HuH-7 (cell line): ENCODE measurements at places on chromosomes 4 and X.
A peak's percentile ranks its signal among the peaks of the same experiment; 100 is the strongest.

GRCh38 chr4:78645853-78646757, 94.5 kb downstream of the ANXA3 start:
- DNase-seq = no peak

DNA sequence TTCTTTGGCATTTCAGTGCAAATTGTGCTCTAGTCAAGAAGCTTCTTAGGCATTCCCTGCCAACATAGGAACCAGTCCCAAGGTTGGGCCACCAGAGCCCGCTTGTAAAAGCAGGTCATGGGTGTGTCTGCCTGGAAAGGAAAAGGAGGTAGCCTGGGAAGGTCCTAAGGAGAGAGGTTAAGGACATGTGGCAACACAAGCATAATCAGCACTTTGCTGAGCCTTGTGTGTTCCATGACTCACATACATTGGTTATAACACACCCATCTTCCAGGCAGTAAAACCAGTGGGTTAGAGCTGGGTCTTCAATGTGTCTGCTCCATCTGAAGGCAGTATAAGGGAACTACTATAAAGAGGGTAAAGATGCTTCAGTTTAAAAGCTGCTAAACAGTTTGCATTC, 165.0 kb downstream of the FHIP1A start:
- DNase-seq = no peak

GRCh38 chr4:116303736-116304188, 781.6 kb downstream of the TRAM1L1 start:
- DNase-seq = no peak

GRCh38 chrX:39414290-39414854, 613.1 kb downstream of the MID1IP1 start:
- no peak for DNase-seq

- DNase-seq = no peak
Measured at GRCh38 chr4:26685250-26685649, 101.4 kb downstream of the TBC1D19 start.

DNA sequence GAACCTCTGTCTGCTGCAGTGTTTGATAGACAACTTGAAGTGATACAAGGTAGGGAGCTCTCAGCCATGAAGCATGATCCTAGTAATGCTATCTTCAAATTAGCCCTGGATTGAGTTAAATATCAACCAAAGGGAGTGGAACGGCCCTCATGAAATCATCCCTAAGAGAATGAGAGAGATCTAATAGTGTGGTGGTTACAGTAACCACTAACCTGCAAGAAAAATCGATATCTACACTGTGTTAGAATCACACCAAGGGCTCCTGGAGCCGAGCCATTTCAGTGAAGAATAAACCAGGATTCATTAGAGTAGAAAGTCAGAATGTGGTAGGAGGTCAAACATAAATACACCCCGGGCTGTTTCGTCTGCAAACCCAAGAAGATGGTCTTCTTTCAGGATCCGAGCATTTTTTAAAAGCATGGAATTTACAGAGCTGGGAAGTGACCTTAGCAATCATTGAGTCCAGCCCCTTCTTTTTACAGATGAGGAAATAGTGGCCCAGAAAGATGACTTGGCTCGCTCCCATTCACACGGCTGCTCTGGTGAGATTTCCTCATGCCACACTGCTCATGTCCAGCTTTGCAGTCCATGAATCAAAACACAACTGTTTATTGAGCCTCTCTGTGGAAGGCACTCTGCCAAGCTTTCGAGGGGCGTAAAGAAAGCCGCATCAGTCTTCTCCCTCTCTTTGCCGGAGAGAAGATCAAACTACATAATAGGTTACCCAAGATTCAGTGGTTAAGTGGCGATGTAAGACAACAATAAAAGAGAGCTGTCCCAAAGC, 5.5 kb upstream of the DCTD start:
- no peak for DNase-seq

DNA sequence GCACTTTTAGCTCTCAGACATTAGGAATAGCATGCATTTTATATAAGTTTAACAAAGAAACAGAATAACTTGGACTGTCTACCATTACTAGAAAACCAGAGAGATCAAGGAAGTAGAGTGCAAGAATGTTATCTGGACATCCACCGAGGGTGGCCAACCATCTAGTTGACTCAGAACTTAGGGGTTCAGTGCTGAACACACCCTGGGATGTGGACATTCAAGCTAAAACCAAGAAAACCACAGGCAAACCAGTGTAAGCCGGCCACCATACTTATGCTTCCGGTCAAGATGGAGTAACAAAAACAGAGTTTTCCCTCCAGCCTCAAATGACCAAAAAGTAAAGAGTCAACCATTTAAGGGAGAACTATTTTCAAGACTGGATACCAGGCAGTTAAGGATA, 181.4 kb upstream of the MXRA5 start:
- no peak for DNase-seq

- peak; percentile 6 for DNase-seq
Measured at GRCh38 chr4:36187723-36188333, 56.5 kb downstream of the ARAP2 start.

GRCh38 chrX:45712067-45712466, 511.4 kb upstream of the DIPK2B start:
- no peak for DNase-seq

DNA sequence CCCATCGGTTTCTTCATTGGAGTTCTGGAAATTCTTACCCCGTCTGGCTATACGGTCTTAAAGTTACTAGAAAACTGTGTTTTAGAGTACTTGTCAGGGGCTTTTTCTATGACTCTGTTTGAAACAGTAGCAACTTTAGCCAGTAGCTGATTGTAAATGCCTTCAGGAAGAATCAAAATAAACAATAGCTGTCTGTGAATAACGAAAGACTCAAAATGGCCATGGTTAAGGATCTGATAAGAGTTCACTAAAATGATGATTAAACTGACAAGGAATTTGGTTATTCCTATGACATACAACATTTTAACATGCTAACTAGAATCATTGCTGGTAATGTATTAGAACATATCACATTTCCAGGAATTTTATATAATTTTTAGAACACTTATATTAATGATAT, 191.0 kb downstream of the EVC2 start:
- DNase-seq = no peak

GRCh38 chrX:106963111-106963510, 36.9 kb downstream of the MORC4 start:
- DNase-seq = no peak

DNA sequence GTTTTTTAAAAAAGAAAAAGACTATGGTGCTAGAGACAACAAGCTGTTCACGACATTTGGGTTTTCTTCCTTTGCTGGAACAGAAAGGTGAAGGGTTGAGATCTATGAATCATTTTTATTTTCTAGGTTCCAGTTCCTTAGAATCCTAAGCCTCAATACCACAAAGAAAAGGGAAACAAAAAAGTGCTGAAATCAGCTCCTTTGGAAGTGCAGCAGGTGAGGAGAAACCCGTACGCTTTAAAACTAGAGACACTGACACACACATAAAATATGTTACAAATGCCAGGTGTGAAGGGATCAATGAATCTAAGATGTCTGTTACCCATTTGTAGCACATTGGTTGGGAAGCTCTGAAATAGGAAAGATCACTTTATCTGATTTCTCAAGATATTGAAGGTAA, 125.2 kb downstream of the AREG start:
- DNase-seq = no peak

GRCh38 chrX:104310090-104310489, 55.4 kb upstream of the ESX1 start:
- DNase-seq = peak; percentile 4

DNA sequence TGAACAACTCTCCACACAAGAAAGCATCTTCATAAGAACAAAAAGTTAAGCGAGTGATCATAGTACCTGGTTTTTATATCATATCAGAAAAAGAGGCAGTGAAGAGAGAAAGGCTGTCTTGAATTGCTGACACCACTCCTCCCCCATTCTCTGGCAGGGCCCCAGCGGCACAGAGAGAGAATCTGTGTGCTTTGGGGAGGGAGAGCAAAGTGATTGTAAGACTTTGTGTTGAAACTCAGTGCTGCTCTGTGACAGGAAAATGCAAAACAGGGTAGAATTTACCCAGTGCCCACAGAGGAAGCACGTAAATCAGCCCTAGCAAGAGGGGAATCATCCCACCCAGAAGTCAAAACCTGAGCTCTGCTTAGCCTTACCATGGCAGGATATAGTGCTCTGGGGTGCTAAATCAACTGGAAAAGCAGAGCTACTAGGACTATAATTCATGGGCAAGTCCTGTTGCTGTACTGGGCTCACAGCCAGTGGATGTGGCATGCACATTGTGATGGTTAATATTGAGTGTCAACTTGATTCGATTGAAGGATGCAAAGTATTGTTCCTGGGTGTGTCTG, 174.6 kb downstream of the PRR32 start:
- no peak for DNase-seq

DNA sequence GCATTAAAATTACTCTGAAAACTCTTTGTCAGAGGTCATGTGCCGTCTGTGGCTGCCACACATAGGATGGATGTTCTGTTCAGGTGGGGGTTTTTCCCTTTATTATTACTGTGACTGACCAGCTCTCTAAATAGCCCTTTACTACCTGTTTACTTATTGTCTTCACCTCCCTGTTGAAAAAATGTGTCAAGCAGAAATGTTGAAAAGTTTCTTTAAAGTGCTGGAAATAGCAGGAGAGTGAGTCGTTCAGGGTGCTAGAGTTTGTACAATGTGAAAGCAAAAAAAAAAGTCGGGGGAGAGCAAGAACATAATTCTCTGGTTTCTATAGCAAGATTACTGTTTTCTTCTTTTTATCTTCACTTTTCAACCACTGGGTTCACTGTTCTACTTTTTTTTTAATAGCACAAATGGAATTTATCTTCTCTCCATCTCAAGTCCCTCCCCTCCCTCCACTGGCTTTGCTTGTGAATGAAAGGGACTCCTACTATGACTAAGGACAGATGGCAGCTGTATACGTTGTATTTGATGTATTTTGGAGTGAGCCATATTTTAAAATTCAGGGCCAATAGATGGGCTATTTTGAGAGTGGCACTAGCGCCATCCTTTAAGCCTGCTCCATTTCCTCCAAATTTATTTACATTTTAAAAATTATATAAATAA, 33.3 kb downstream of the ARX start:
- DNase-seq = no peak

DNA sequence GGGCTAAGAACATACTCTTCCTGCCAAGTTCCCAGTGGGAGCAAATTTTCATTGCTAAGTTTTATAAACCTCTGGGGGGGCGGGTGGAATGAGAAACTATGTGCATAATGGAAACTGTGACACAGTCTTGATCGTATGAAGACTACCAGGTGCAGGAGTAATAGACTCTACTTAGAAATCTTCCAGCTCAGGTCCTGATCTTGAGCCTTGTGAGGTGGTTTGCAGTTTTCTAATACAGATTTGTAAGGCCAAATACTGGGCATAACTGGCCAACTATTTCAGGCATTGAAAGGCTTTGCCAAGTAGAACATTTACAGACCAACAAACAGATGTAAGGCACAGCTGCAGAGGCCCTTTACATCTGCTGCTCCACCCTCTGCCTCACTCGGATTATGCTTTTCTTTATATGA, 89.7 kb upstream of the CBR4 start:
- DNase-seq = no peak

DNA sequence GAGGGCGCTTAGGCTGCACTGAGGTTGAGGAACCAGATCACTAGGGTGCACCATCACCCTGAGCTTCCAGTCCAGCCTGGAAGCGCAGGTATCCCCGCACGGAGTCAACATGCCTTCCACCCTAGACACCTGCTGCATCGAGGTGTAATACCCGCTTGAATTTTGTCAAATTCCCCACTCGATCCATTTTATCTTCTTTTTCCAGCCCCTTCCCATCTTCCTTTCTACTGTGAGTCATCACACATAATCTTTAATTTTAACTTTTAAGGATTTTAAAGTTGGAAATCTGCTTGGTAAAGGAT, 821 bp downstream of the PLK4 start:
- DNase-seq = no peak

- no peak for DNase-seq
Measured at GRCh38 chrX:55111578-55112254, 22.9 kb downstream of the PAGE2 start.

DNA sequence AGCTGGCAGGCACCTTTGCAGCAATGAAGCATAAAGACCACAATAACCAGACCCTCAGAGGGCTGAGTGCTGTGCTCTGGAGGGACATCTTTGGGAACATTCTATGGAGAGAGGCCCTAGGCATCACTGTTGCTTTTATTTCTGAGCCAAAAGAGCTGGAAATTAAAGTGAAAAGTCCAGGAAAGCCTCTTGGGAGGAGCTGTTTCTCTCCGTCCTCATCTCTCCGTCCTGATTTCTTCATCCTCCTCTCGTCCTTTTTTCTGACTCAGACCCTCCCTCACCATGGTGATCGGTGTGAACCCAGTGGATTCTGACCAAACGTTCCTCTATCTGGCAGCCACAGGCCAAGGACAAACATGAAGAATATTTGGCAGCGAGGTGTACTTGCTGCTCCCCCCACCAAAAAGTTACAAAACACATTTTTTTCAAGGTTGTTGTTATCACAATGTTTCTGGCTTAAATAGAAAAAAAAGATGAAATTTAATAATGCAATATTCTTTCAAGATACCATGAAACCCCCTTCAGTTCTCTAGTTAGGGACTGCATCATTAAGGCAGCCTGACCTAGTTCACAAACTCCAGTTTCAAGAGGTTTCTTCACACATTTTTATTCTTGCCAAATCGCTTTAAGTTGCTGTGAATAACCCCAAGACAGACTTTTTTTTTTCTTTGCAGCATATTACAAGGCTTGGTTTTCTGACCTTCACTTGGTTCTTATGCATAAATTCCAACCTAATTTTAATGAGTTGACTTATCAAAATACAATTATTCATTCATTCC, 80.2 kb downstream of the SCD5 start:
- DNase-seq = no peak

DNA sequence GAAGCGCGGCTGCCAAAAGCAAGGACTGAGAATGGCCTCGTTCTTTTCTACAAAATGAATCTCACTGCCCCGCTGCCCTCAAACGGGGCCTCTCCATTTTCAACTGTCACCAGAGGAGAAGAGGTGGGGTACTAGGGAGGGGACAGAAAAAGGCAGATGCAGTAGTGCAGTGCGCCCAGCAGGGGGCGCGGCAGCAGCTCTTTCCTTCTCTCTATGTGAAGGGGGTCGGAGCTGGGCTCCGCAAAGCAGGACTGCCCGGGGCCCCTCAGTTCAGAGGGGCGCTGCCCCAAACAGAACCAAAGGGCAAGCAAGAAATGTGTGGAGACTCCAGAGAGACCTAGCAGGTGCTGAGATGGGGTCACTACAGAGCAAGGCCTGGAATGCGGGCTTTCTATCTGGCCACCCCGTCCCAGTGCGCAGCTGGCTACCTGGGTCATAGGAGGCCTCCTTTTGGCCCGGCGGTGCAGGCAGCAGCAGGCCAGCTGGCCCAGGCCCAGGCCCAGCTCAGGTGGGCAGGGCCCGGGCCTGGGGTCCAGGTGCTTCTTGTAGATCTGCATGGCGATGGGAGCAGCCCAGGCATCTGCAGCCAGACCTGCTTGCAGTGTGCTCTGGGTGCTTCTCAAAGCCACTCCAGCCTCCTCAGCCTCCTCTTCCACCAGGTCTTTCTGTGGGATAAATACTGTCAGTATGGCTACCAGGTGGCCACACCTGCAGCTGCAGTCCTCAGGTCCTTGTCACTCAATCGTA, 5.9 kb downstream of the IRAK1 start:
- peak; percentile 77 for DNase-seq
